ENCODE measurements at places on chromosomes 7 and 10.

DNA sequence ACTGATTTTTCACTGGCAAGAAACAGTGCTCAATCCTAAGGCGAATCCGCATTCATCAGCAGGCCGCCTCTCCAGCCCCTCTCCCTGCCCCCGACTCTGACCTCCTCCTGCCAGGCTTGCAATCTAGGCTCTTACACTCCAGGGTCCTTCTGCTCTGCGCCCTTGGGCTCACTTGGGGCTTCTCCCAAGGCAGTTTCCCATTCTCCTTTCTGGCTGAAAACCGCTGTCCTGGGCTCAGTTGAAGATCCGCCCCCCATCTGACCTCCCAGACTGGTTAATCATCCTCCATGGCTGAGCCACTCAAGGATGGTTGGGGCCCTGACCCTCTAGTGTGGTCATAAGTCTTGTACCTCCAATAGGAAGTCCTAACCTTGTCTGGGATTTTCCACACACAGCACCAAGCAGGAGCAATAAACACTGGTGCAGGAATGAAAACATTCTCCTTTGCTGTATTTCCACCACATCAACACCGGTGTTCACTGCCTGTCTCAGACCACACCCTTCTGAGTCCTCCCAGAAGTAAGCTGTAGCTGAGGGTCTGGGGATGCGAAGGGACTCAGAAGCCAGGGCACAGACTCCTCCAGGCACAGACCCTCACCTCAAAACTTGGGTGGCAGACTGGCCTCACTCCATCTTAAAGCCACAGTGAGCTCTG, 42.4 kb downstream of the TNS3 start:
- no peak for DNase-seq

DNA sequence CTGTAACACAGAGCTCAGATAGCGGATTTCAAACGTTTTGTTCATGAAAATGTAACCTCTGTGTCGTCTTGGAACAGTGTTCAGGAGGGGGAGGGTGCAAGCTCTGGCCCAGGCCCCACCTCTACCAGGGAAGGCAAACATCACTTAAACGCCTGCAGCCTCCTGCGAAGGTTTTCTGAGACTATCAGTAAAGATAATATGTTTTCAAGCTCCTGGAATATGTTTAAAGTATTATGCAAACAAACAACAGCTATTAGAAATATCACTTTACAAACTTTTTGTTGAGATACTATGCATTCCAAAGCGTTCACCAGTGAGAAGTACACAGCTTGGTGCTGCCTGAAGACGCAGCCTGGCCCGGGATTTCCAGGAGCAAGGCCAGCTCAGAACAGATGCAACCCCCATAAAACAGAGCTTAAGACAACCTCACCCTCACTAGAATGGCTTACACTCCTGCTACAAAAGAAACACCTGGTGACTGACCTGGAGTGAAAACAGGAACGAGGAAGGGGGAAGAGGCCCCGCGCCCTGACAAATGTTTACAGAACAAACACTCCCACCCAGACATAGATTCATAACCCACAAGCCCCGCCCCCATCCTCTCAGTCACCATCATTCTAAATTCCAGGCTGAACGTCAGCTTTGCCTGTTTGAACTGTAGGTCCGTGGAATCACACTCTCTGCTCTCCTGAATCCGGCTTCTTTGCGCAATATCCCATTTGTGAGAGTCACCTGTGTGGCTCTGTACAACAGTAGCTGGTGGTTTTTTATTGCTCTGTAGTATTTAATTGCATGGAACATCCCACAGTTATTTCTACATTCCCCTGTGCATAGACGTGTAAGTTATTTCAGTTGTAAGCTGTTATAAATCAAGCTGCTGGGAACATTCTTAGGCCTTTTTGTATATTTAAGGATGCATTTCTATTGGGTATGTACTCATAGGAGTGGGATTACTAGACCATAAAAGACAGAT, 155.0 kb downstream of the PTPRN2 start:
- peak; percentile 98 for DNase-seq

- DNase-seq = no peak
Measured at GRCh38 chr7:145850636-145851035, 266.0 kb upstream of the CNTNAP2 start.

- peak; percentile 59 for DNase-seq
Measured at GRCh38 chr7:22548313-22548712, 48.3 kb upstream of the STEAP1B start.

- no peak for DNase-seq
Measured at GRCh38 chr7:154469652-154470051, 417.5 kb downstream of the DPP6 start.

GRCh38 chr7:116139007-116139406, 71.3 kb upstream of the TES start:
- no peak for DNase-seq

DNA sequence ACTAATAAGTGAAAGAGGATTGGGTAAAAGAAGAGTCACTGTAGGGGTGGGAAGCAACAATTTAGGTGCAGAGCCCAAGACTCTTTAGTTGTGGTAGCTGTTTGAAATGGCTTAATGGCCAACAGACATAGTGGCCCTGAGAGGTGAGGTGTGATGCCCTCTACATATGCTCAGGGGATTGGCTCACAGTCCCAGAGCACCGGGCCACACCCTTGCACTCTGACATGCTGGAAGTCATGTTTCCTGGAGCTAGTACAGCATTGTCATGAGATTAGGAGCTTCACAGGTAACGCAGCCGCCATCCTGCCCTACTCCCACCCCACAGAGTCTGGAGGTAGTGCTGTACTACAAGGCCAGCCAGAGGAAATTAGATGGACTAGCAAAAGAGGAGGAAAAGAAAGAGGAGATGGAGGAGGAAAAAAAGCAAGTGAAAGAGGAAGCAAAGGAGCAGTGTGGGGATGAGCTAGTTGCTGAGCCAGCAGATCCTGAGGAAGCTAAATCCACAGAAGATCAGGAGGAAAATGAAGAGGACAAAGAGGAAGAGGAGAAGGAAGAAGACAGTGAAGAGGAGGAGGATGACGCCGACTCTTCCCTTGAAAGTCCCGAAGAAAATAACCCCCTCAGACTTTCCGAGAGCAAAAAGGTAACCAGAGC, 14.8 kb upstream of the FLNC start:
- no peak for DNase-seq

DNA sequence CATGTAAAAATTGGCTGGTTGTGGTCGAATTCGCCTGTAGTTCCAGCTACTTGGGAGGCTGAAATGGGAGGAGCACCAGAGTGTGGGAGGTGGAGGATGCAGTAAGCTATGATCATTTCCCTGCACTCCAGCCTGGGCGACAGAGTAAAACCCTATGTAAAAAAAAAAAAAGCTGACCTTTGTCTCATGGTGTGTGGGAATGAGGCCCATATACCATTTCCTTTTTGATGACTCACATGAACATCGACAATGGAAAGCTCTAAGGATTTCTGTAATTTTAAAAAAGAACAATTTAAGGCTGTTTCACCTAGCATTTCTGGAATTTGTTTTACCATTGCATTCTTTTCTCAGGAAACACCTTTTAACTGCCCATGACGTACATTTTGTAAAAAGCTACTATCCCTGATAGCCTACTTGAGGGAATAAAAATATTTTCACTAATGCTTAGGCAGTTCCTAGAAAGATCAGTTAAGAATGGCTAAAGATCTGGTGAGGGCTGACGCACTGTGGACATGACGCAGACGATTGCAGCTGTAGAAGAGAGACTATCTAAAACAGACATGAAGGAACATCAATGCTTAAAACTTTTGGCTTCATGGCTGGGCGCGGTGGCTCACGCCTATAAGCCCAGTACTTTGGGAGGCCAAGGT, 400.6 kb upstream of the IGFBP3 start:
- no peak for DNase-seq

DNA sequence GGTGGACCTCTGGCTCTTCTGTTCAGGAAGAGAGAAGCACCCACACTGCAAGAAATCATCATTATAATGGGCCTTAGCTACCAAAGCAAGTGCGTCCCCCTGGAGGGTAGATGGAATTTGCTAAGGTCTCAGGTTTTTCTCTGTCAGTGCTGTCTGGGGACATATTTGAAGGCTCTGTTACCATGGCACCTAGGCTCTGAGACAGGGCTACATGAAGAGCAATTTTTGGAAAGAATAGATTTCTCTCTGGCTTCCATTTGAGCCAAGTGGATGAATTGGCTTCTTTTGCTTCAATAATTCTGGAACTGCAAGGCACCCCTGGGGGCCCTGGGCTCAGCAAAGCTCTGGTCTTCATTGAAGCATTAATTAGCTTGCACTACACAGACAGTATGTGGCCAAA, 349.1 kb upstream of the GALNT17 start:
- DNase-seq = no peak

- DNase-seq = peak; percentile 3
Measured at GRCh38 chr10:129030996-129031843, 435.8 kb upstream of the MGMT start.

DNA sequence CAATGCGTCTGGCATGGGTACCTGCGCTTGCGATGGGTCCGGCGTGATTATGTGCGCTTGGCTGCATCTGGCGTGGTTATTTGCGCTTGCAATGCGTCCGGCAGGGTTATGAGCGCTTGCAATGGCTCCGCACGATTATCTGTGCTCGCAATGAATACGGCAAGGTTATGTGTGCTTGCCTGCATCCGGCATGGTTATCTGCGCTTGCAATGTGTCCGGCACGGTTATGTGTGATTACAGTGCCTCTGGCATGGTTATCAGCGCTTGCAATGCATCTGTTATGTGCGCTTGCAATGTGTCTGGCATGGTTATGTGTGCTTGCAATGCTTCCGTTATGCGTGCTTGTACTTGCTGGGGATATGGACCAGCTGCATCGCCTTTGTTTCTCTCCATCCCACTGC, 37.7 kb downstream of the RBAK start:
- peak; percentile 21 for DNase-seq

DNA sequence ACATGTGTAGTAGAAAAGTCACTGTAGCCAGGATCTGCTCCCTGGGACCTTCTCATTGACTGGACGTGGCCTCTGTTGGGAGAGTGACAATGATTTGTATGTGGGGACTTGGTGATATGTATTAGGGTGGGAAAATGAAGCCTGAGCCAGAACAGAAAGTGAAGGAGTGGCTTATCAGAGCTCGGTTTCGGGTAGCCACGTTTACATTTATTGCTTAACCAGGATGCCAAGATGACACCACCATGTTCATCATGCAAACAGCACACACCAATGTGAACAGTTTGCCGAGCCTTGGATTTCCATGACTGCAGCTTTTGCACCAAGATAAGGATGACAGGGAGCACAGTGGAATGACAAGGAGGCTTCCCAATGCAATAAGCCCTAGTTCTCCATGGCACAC, 112.8 kb upstream of the STK17A start:
- no peak for DNase-seq

DNA sequence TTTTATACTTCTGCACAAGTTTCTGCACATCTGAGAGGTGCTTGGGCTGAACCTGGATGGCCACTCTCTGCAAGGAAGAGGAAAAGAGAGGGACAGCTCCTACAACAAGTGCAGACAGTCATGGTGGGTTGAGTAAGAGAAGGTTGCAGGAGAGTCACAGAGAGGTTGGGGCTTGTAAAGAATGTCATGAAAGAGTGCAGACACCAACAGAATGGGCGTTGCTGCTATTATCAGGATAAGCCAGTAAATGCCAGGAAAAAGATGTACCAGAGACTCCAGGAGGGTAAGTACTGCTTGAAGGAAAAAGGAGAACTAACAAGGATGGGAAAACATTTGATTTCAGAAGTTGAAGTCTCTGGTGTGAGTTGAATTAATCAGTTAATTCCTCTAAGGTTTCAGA, 77.8 kb upstream of the NRP1 start:
- DNase-seq = no peak

DNA sequence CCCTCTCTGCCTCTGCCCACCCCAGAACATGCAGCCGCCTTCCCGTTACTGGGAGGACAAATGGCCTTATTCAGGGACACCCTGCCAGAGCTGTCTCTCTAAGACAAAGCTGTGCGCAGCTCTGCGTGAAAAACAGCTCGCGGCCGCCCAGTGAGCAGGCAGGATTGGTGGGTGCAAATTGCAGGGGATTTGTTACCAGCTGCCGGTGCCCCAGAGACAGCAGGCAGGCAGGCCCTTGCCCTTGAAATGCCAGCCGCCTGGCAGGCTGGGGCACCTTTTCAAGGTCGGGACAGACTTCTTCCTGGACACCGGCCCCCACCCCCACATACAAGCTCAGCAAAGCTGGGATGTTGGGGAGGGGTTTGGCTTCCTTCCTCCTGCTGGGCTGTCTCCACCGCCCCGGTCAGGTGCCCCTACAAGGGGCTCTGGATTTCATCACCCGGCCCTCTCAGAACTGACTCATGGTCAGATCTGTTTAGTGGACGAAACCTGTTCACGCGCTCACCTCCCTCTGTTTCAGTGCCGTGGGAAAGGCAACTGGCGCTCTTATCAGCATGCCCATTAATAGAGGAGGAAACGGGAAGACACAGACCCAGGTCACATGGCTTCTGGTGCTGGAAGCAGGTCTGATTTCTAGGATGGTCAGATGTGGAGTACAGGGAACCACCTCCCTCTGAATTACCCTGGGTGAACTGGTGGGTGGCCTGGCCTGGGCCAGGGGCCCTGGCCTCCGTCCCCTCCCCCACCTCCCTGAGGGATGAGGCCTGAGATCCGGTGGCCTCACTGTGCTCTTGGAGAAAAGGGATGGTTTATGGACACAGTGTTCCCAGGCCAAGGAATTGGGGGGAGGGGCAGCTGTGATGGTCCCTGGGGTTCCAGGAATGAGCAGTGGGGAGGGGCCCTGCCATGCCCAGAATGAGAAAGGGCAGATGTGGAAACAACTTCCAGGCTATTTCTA, 123.9 kb upstream of the PPIF start:
- no peak for DNase-seq

DNA sequence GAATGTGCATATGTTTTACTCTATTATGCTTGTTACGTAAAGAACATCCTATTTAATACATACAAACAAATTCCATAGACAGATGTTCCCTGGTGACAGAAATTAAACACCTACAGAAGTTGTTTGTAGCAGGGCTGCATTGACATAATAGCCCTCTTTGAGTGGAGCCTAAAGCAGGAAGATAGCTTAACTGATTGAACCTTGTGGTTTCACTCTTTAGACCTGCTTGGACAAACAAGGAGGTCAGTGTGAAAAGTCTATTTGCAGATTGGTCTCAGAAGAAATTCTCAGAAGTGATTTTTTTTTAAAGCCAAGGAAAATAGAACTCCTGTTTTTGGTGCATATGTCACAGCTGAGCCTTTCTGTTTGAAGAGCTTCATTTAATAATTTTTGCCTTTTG, 121.3 kb downstream of the PPP1R9A start:
- no peak for DNase-seq

GRCh38 chr10:132807621-132808049, 21.7 kb upstream of the NKX6-2 start:
- no peak for DNase-seq

DNA sequence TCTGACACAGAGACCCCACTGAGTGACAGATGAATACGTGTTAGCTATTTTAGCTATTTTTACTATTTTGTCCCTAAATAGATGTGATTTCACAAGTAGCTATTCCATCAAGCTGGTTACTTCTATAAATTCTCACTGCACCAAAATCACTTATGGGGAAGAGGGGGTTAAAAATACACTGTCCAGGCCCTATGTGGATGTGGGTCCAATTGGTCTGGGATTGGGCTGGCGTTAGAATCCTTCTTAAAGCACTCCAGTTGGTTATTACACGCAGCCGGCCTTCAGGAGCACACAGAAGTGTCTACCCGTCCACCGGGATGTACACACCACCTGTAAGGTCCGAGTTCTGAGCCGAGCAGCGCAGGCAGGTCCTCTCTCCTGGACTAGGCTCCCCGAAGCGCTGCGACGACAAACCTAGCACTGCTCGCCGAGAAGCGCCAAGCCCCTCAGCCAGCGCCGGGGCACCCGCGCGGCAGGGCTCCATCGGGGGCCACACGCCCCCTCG, 222.3 kb upstream of the MKLN1 start:
- peak; percentile 67 for DNase-seq

GRCh38 chr10:132666705-132667341, 119.1 kb downstream of the NKX6-2 start:
- no peak for DNase-seq

Measured in NCI-H146 (cell line).